Breast epithelium (tissue), 4 donors: ENCODE measurements at places on chromosomes 5 and 9. TPM values are rescaled to one million over a fixed set of nuclear protein-coding genes. Genes with fewer than 3 reads are reported as not detected.
A peak's percentile ranks its signal among the peaks of the same experiment; 100 is the strongest.

The CDKN2A gene
- total RNA-seq, result 19.3 TPM

GRCh38 chr5:29351170-29351569 lies 1842.3 kb upstream of the CDH6 start:
- H3K4me1 ChIP-seq, result no peaks in the 10 kb centered on the region
- no peak overlapping the region for H3K27ac ChIP-seq
- H3K4me3 ChIP-seq, result no peak overlapping the region
- H3K27me3 ChIP-seq, result no peaks in the 10 kb centered on the region

The PPP2R2B gene
- 1.8 TPM for total RNA-seq

The SLC46A2 gene
- total RNA-seq, result not detected

The INSL6 gene
- not detected for total RNA-seq

DNA sequence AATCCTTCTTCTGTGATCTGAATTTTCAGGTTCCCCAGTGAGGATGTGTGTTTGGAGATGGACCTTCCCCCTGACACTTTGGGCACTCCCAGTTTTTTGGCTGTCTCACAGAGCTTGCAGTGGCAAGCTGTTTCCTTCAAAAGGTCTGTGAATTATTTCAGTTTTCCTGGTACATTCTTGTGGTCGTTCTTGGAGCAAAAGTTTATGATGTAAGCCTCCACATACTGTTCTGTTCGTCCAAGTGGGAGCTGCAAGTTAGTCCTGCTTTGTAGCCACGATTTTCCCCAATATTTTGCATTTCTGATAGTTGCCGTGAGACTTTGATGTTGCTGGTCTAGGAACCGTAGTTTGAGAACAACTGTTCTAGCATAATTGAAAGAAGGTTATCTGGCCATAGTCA lies 88.3 kb downstream of the MTAP start:
- no peak overlapping the region for H3K4me3 ChIP-seq
- no peak overlapping the region for H3K27ac ChIP-seq
- no peaks in the 10 kb centered on the region for H3K4me1 ChIP-seq

DNA sequence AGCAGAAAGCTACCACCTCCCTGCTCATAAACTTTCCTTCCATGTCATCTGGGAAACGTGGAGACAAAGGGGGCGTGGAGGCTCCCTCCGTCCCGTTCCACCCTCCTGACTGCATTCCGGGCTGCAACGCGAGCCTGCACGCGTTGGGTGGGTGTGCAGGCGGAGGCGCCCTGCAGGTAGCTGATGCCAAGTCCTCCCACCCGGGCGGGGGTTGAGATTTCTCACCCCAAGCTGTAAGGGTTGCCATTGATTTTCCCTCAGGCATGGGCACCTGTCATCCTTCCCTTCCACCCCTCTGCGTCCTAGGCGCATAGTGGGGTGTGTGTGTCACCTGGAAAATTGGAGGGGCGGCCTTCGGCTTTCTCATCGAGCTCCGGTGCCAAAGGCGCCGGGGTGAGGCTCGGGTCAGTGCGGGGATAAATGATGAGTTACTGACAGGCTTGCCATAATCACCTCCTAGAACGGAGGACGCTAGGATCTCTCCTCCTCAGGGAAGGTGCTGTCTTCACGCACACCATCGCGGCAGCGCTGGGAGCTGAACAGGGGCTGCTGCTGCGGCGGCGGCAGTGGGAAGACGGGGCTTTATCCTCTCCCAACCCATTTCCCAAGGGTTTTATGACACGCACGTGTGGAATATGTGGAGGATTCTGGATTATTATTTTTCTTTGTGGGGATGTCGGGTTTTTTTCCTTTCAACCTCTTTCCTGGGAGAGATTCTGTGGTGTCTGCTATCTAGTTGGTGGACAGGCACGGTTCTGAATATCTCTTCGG lies 973 bp downstream of the PLPPR1 start:
- H3K27ac ChIP-seq, result peak overlapping the region; percentile 87
- no peak for DNase-seq
- H3K36me3 ChIP-seq, result no peaks in the 10 kb centered on the region

GRCh38 chr5:66333192-66333591 lies 189.1 kb downstream of the SREK1 start:
- H3K4me3 ChIP-seq, result no peak overlapping the region
- H3K27ac ChIP-seq, result no peak overlapping the region
- H3K36me3 ChIP-seq, result no peaks in the 10 kb centered on the region
- no peaks in the 10 kb centered on the region for H3K4me1 ChIP-seq
- no peaks in the 10 kb centered on the region for H3K27me3 ChIP-seq

- no peaks in the 10 kb centered on the region for H3K4me1 ChIP-seq
- peaks cover 3% of the 10 kb centered on the region for H3K27me3 ChIP-seq
- H3K27ac ChIP-seq, result no peak overlapping the region
- H3K4me3 ChIP-seq, result no peak overlapping the region
- H3K36me3 ChIP-seq, result no peaks in the 10 kb centered on the region
These were observed 1.5 kb upstream of the GPRIN1 start for GRCh38 chr5:176611435-176611834.

- H3K27ac ChIP-seq, result no peak overlapping the region
- H3K27me3 ChIP-seq, result no peaks in the 10 kb centered on the region
- H3K4me1 ChIP-seq, result no peaks in the 10 kb centered on the region
- no peaks in the 10 kb centered on the region for H3K36me3 ChIP-seq
These were observed 140.9 kb downstream of the CCDC171 start for GRCh38 chr9:15693701-15694100.

- no peaks in the 10 kb centered on the region for H3K36me3 ChIP-seq
- no peaks in the 10 kb centered on the region for H3K4me1 ChIP-seq
- H3K27me3 ChIP-seq, result no peaks in the 10 kb centered on the region
- no peak for DNase-seq
- H3K27ac ChIP-seq, result no peak overlapping the region
- H3K4me3 ChIP-seq, result no peak overlapping the region
These were observed 131.4 kb upstream of the LHFPL2 start for GRCh38 chr5:78779771-78780616.

- no peaks in the 10 kb centered on the region for H3K27me3 ChIP-seq
- no peak overlapping the region for H3K4me3 ChIP-seq
- DNase-seq, result no peak
- no peak overlapping the region for H3K27ac ChIP-seq
- H3K4me1 ChIP-seq, result peaks cover 5% of the 10 kb centered on the region
These were observed 21.4 kb downstream of the GARNL3 start for GRCh38 chr9:127285965-127286364.

GRCh38 chr5:131515348-131515747 lies 119.7 kb downstream of the RAPGEF6 start:
- no peaks in the 10 kb centered on the region for H3K36me3 ChIP-seq
- H3K27me3 ChIP-seq, result no peaks in the 10 kb centered on the region
- H3K4me1 ChIP-seq, result no peaks in the 10 kb centered on the region

GRCh38 chr5:34016222-34016621 lies 8.4 kb upstream of the AMACR start:
- H3K36me3 ChIP-seq, result no peaks in the 10 kb centered on the region
- H3K4me3 ChIP-seq, result no peak overlapping the region
- H3K27ac ChIP-seq, result no peak overlapping the region
- no peak for DNase-seq
- H3K27me3 ChIP-seq, result no peaks in the 10 kb centered on the region

The GLT6D1 gene
- total RNA-seq, result not detected

The ARHGEF39 gene
- total RNA-seq, result 0.80 TPM

The OR1Q1 gene
- not detected for total RNA-seq

DNA sequence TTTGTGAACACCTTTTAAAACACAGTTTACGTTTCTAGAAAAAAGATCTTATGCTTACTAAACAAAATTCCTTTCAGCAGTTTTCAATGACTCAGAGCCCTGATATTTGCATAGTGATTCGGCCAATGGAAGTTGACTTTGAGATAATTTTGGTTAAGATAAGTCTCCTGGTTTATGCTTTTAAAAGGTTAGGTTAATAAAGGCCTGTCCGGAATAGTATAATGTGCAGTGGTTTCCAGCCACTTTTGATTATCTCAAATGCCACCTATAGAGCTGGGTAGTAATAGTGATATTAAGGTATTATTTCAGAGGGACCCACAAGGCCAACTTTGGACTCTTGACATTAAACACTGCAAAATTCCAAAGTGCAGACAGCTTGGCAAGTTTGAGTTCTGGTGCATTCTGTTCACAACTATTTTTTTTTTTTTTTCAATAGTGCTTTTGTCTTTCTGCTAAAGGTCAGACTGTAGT lies 86.1 kb downstream of the F2RL2 start:
- DNase-seq, result no peak
- no peak overlapping the region for H3K4me3 ChIP-seq
- no peaks in the 10 kb centered on the region for H3K4me1 ChIP-seq
- no peak overlapping the region for H3K27ac ChIP-seq
- H3K36me3 ChIP-seq, result no peaks in the 10 kb centered on the region

The DOK3 gene
- total RNA-seq, result 7.2 TPM

The ANKRD55 gene
- not detected for total RNA-seq

The NTRK2 gene
- 112 TPM for total RNA-seq

The ATOX1 gene
- 120 TPM for total RNA-seq

DNA sequence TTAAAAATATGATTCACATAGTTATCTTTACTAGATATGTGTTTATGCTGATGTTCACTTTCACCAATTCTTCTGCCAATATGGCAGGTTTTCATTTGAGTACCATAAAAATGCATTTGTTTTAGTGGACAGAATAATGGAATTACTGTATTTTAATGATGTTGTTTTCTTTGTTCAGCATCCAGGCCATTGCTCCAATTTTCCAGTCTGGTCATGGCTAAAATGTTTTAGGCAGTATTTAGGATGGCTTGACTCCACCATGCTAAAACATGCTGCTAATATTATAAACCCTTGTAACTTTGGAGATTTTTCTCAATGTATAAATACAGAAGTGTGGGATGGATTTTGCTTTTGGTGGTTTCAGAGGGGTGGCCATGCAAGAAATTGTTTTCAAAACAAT lies 273.0 kb upstream of the RPS23 start:
- no peaks in the 10 kb centered on the region for H3K27me3 ChIP-seq
- H3K4me3 ChIP-seq, result no peak overlapping the region
- no peaks in the 10 kb centered on the region for H3K36me3 ChIP-seq
- DNase-seq, result no peak

GRCh38 chr9:128002959-128003358 lies 22.2 kb upstream of the EEIG1 start:
- H3K4me3 ChIP-seq, result no peak overlapping the region
- no peaks in the 10 kb centered on the region for H3K4me1 ChIP-seq
- no peak overlapping the region for H3K27ac ChIP-seq
- DNase-seq, result no peak
- H3K36me3 ChIP-seq, result no peaks in the 10 kb centered on the region
- H3K27me3 ChIP-seq, result no peaks in the 10 kb centered on the region

DNA sequence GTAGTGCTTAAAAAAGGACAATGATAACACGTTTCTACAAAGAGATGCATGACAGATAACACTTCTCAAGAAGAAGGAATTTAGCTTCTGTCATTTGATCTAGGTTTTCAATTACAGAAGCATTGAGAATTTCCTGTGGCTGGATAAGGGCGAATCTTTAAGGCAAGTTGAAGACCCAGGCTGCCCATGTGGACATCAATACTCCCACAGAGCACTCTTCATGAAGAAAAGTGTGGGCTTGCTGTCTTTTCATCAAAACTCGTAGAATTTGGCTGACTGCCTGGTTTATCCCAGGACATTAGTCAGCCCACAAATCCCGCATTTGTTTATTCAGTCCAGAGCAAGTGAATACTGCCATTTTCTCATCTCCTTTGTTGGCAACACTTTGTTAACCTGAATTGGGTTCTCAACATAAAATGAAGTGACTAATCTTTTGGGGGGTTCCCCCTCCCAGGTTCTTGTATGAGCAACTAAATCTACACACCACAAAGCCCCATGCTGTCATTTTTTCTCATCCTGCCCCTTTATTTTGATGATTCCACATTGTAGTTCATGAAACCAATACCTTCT lies 43.4 kb upstream of the CDKN2B start:
- H3K36me3 ChIP-seq, result no peaks in the 10 kb centered on the region
- DNase-seq, result no peak
- H3K4me3 ChIP-seq, result no peak overlapping the region
- no peak overlapping the region for H3K27ac ChIP-seq

The FOXE1 gene
- total RNA-seq, result not detected

The MYORG gene
- 6.4 TPM for total RNA-seq

- no peak overlapping the region for H3K4me3 ChIP-seq
- DNase-seq, result no peak
- H3K27ac ChIP-seq, result no peak overlapping the region
- no peaks in the 10 kb centered on the region for H3K4me1 ChIP-seq
- H3K36me3 ChIP-seq, result no peaks in the 10 kb centered on the region
These were observed 22.1 kb downstream of the LCP2 start for GRCh38 chr5:170275376-170275994.

The BAAT gene
- not detected for total RNA-seq

The CAMK2A gene
- total RNA-seq, result not detected

GRCh38 chr9:111794835-111795556 lies at the start of gene SHOC1:
TSS of gene SHOC1 (minus strand) at chr9:111794937. CDS start at chr9:111791418, 3,519 bp downstream.
- no peaks in the 10 kb centered on the region for H3K36me3 ChIP-seq
- no peak for DNase-seq
- H3K27me3 ChIP-seq, result no peaks in the 10 kb centered on the region
- H3K4me3 ChIP-seq, result no peak within 1 kb of the TSS
- H3K4me1 ChIP-seq, result no peaks in the 10 kb centered on the region
- no peak within 1 kb of the TSS for H3K27ac ChIP-seq

- H3K27me3 ChIP-seq, result no peaks in the 10 kb centered on the region
- no peak overlapping the region for H3K27ac ChIP-seq
- no peak for DNase-seq
- H3K36me3 ChIP-seq, result no peaks in the 10 kb centered on the region
- no peaks in the 10 kb centered on the region for H3K4me1 ChIP-seq
- H3K4me3 ChIP-seq, result no peak overlapping the region
These were observed 147.0 kb upstream of the FOXD4L5 start for GRCh38 chr9:65432051-65432450.

The ARHGAP26 gene
- total RNA-seq, result 56.4 TPM
